ENCODE measurements at places on chromosomes 7 and 10.

- DNase-seq: no peak
Measured at GRCh38 chr7:97971120-97971989, 18.6 kb downstream of the OCM2 start.

DNA sequence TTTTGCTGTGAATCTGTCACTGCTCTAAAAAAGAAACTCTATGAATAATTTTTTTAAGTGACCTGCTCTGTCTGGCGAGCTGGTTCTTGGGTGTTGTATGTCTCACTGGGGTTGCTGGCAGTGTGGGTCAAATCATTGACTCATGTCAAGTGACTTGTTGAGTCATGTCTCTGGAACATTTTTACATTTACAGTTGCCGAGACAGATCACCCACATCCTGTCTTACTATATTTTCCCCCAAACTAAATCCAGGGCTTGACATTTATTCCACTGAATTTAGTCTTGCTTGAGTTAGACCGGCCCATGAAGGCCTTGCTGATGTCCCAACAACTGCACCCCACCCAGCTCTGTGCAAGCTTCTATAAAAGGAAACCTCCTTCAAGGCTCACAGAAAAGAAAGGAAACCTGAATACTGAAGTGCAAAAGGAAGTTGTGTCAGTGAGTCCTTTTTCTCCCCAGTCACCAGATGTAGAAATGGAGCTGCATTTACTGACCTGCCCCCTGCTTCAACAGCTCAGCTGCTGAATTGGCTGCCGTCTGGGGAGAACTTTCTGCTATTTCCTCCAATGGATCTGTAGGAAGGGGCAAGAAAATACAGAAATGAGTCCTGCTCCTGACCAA lies 290.3 kb downstream of the TNS3 start:
- no peak for DNase-seq

DNA sequence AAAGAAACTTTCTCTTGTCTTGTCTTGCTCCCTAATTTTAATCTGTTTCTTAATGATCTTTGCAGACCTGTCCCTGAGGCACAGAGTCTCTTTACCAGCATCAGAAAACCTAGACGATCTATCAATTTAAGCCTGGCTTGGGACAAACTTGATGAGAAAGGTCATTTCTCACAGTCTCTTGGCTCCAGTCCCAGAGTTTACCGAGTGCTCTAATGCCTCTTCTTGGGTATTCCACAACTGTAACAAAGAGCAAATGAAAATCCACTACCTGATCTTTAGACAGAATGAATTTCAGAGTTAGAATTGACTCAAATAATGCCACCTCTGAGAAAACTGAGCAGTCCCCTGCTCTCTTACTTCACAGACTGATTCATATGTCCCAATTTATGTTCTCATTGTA lies 106.4 kb upstream of the DNAJB12 start:
- DNase-seq: no peak

DNA sequence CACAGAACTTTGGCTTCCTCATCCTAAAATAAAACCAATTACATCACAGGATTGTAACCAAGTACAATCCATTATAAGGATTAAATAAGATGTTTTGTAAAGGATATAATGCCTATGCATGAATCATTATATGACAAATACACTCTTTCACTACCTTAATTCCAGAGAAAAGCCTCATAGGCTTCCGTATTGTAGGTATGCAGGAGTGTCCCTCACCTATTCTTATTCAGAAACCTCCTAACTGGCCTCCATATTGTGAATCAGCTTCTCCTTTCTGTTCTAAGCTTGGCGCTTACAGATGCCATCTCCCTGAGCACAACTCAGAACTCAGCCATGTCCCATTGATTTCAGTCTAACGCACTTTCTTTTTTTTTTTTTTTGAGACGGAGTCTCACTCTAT lies 69.6 kb upstream of the CAPZA2 start:
- no peak for DNase-seq

DNA sequence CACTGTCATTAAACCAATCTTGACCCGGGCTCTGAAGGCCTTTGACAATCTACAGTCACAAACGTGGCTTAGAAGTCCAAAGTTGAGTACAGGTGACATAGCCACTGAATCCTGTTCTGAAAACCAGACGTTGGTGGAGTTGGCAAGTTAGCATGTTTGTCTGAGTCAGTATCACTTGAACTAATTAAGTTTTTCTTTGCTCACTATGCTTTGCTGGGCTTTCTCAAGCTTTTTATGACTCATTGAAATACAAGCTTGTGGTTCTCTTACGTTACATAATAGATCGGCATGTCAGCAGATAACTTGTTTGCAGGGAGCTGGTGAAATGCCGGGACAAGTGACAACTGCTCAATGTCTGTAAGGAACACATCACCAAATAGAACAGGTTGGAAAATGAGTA lies 53.8 kb downstream of the ARL5B start:
- DNase-seq: no peak

DNA sequence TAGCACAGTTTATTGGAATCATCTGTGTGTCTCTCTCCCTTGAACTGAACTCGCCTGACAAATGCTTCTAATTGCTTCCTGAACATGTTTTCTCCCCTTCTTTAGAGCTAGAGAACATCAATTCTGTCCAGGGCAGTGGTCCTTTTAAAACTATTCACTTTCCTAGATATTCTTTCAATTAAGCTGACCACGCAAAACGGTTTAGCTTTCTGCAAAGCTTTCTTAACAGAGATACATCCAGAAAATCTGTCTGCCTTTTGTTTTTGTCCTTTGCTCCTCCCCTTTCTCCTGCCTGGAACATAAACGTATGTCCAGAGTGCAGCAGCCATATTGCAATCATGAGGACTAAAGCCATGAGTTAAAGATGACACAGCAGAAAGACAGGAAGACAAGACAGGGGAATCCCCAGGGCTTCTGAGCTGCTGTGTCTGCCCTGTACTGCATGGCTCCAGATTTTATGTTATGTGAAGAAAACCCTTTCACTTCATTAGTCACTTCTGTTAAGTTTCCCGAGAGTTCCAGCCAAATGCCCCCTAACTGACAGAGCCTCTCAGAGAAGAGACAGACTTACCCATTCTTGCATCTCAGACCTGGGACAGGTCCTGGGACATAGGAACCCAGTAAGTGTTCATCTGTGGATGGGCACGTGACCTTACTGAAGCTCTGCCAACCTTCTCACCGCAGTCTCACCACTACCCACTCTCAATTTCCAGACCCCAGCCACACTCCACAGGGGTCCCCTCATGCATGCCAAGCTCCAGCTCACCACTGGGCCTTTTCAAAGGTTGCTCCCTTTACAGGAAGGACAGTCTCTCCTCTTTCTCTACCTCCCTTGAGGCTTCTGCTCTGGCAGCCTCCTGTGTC lies 35.0 kb upstream of the CPXM2 start:
- no peak for DNase-seq

- DNase-seq: no peak
Measured at GRCh38 chr10:42998481-42999384, 78.1 kb upstream of the RET start.

GRCh38 chr10:80484676-80485075 lies 30.6 kb downstream of the TSPAN14 start:
- DNase-seq: no peak

GRCh38 chr10:131584287-131584686 lies 272.8 kb upstream of the TCERG1L start:
- no peak for DNase-seq

DNA sequence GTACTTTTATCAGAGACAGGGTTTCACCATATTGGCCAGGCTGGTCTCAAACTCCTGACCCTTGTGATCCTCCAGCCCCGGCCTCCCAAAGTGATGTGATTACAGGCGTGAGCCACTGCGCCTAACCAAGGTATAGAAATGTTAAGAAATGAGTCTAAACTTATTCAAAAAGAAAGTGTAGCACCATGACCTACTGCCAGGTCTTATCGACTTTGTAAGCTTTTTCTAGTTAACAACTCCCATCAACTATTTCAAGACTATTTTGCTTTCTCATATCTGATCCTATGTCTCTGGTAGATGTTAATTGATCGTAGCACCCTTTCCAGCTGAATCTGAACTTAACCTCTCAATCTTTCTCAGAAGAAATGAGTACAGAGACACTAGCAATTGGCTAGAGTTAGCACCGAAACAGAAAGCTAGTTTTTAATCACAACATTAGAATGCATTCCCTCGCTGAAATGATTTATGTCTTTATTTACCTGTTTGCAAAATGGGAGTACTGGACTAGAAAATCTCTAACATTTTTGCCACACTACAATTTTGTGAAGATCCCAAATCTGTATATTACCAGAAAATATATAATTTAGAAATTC lies 114.0 kb upstream of the HGF start:
- DNase-seq: no peak

DNA sequence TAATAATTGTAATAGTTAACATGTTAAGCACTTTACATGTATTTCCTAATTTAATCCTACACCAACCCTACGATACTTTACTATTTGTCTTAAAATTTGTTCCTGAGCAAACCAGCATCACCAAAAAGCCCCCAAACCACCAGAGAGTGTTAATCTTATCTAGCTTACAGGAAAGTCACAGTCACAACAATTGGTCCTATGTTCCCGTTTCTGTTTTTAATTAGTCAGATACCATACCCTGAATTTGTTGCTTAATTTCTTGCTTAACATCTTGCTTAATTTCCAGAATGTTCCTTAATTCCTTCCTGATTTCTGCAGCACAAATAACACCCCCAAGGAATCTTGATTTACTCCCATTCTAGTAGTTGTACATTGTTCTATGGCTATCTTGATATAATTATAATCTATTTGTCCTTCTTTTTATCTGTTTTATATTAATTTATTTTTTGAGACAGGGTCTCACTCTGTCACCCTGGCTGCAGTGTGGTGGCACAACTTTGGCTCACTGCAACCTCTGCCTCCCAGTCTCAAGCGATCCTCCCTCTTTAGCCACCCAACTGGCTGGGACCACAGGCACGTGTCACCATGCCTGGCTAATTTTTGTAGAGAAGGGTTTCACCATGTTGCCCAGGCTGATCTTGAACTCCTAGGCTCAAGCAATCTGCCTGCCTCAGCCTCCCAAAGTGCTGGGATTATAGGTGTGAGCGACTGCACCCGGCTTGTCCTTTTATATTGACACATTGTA lies 6.6 kb upstream of the PDSS1 start:
- DNase-seq: no peak

- DNase-seq: no peak
Measured at GRCh38 chr7:134512271-134512670, 15.1 kb upstream of the AKR1B10 start.

- DNase-seq: no peak
Measured at GRCh38 chr7:44128721-44129582, 5.6 kb upstream of the POLD2 start.

- no peak for DNase-seq
Measured at GRCh38 chr7:38178695-38179344, 775 bp downstream of the STARD3NL start.

DNA sequence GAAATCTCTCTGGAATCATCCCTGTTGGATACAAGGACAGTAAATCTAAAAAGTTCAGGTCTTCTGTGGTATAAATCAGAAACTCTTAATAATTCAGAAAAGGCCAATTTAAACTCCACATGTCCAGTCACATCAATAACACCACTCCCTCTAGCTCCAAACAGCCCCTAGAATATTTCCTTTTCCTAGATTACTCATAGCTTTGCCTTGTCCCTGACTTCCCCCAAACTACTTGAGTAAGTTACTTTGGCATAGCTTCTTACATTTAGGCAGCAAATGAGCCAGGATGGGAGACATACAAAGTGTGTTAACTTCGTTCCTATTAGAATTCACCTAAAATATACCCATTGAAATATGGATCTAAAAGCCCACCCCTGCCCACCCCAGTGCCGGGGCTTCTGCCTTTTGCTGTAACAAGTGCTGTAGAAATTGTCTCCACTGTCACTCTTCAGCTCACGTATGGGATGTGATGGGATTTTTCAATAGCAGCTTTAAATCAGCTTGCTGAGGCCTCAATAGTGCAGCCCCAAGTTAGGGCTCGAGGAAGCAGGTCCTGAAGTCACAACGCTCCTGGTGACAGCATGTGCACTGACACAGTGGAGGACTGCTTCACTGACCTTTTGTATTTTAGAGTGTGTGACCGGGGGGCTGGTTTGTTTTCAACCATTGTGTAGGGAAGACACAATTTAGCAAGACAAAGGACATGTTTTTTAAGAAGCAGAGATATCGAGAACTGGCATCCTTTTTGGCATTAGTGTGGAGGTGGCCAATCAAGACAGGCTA lies 218.2 kb upstream of the KMT2E start:
- DNase-seq: no peak

DNA sequence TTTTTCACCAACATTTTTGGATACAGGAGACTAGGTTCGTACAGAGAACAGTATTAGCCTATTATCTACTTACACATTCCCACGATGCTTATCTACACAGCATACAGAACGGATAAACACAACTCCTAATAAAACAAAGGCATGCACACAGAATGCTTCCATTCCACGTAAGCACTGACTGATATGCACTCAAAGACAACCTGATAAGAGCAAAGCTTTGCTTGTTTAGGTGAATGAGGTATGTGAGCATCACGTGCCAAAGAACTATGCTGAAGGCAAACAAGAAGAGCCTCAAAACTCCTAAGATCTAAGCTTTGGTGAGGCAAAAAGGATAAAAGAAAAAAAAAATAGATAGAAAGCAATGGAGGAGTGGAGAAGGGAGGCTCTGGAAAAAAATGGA lies 413.5 kb upstream of the LRRN3 start:
- no peak for DNase-seq

- DNase-seq: no peak
Measured at GRCh38 chr10:69994262-69994661, 58.4 kb upstream of the MACROH2A2 start.

DNA sequence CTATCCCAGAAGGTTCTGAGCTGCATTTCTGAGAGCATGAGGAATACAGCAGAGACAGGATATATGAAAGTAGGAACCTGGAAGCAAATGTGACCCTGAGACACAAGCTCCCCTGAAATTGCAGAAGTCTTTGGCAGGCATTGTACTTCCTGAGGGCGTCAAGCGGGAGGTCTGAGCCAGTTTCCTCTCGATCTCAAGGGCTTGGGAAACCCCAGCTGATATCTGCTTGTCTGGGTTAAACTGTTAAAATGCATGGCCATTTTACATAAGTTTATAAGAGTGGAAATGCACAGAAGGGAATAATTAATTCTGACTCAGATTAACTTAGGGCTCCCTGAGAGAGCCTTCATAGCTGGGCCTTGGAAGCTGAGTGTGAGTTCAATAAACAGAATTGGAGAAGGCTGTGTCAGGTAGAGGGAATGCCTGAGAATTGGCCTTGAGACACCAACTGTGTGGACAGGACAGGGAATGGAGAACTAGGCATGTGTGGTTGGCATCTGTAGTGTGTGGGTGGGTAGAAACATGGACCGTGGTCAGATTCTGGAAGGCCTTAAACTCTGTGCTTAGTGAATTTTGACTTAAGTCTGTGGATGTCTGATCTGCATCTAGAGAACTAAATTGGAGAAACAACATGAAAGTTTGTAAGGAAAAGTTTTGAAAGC lies 53.3 kb downstream of the WIPF3 start:
- DNase-seq: no peak

Measured in RWPE2 (cell line).